Upper lobe of left lung (tissue), 6 donors: ENCODE measurements at places on chromosomes 2 and 18.

- no peak overlapping the region for H3K27ac ChIP-seq
- H3K36me3 ChIP-seq: no peaks in the 10 kb centered on the region
- H3K4me1 ChIP-seq: peaks cover 7% of the 10 kb centered on the region
- no peaks in the 10 kb centered on the region for H3K27me3 ChIP-seq
Observed at GRCh38 chr2:109508556-109508955, 105.2 kb downstream of the SEPTIN10 start.

- no peaks in the 10 kb centered on the region for H3K36me3 ChIP-seq
- H3K4me1 ChIP-seq: peaks cover 36% of the 10 kb centered on the region
- H3K27me3 ChIP-seq: no peaks in the 10 kb centered on the region
Observed at GRCh38 chr2:101724125-101724474, 26.6 kb downstream of the MAP4K4 start.

DNA sequence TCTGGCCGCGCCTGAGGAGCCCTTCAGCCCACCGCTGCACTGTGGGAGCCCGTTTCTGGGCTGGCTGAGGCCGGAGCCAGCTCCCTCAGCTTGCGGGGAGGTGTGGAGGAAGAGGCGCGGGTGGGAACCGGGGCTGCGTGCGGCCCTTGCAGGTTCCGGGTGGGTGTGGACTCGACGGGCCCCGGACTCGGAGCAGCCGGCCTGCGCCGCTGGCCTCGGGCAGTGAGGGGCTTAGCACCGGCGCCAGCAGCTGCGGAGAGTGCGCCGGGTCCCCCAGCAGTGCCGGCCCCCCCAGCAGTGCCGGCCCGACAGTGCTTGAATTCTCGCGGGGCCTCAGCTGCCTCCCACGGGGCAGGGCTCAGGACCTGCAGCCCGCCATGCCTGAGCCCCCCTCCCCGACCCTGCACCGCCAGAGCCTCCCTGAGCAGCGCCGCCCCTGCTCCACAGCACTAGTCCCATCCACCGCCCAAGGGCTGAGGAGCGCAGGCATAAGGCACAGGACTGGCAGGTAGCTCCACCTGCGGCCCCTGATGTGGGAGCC is 534.2 kb downstream of the ZNF804A start:
- no peak overlapping the region for H3K4me3 ChIP-seq
- no peak overlapping the region for H3K27ac ChIP-seq
- no peaks in the 10 kb centered on the region for H3K27me3 ChIP-seq
- no peaks in the 10 kb centered on the region for H3K4me1 ChIP-seq
- peak; percentile 75 for DNase-seq
- no peaks in the 10 kb centered on the region for H3K36me3 ChIP-seq

- H3K27ac ChIP-seq: no peak overlapping the region
- no peaks in the 10 kb centered on the region for H3K4me1 ChIP-seq
- no peak for DNase-seq
- no peaks in the 10 kb centered on the region for H3K27me3 ChIP-seq
Observed at GRCh38 chr2:182754231-182754630, 38.2 kb downstream of the DNAJC10 start.

DNA sequence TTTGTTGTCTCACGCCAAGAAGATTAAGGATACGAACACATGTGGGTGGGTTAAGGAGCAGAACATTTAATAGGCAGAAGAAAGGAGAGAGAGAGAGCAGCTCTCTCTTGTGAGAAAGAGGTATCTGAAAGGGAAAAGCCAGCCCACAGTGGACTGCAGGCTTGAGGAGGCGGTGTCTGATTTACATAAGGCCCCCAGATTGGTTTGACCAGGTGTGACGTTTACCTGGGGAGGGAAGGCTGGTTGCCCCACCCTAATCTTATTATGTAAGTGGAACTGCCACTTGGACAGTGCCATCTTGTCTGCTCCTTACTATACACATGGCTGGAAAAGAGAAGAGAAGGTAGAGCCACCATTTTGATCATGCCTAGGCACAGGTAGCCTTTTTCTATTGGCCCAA is 189.2 kb downstream of the NCK2 start:
- no peak overlapping the region for H3K27ac ChIP-seq
- H3K4me3 ChIP-seq: no peak overlapping the region
- no peaks in the 10 kb centered on the region for H3K36me3 ChIP-seq
- no peaks in the 10 kb centered on the region for H3K27me3 ChIP-seq
- DNase-seq: no peak

- H3K4me1 ChIP-seq: no peaks in the 10 kb centered on the region
- no peaks in the 10 kb centered on the region for H3K36me3 ChIP-seq
- H3K27me3 ChIP-seq: no peaks in the 10 kb centered on the region
- no peak for DNase-seq
Observed at GRCh38 chr2:17863539-17863938, 14.9 kb upstream of the KCNS3 start.

DNA sequence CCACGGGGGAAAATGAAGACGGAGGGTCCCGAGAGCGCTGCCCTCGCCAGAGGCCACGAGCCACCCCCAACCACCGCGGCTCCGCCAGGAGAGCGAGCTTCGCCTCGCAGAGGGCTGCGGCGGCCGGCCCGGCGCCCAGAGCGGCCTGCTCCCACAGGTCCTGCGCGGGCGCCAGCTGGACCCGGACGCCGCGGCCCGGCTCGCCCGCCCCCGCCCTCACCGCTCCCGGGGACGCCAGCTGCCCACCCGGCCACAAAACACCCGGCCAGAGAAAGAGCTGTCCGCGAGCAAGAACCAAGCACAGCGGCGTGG is 709 bp downstream of the PTPN2 start:
- H3K36me3 ChIP-seq: no peaks in the 10 kb centered on the region
- H3K4me1 ChIP-seq: peaks cover 45% of the 10 kb centered on the region
- no peak for DNase-seq
- H3K27me3 ChIP-seq: no peaks in the 10 kb centered on the region
- H3K27ac ChIP-seq: peak overlapping the region; percentile 98

GRCh38 chr2:150729495-150729955 is 242.1 kb upstream of the RND3 start:
- no peak for DNase-seq
- no peaks in the 10 kb centered on the region for H3K27me3 ChIP-seq
- H3K36me3 ChIP-seq: no peaks in the 10 kb centered on the region
- H3K4me1 ChIP-seq: no peaks in the 10 kb centered on the region
- no peak overlapping the region for H3K27ac ChIP-seq

GRCh38 chr2:231059756-231060155 is 3.1 kb downstream of the PSMD1 start:
- H3K27me3 ChIP-seq: no peaks in the 10 kb centered on the region
- peaks cover 28% of the 10 kb centered on the region for H3K4me1 ChIP-seq
- no peak overlapping the region for H3K27ac ChIP-seq
- H3K4me3 ChIP-seq: no peak overlapping the region
- peaks cover 12% of the 10 kb centered on the region for H3K36me3 ChIP-seq
- no peak for DNase-seq

- H3K27me3 ChIP-seq: no peaks in the 10 kb centered on the region
- no peaks in the 10 kb centered on the region for H3K36me3 ChIP-seq
- DNase-seq: no peak
- H3K4me3 ChIP-seq: no peak overlapping the region
- no peak overlapping the region for H3K27ac ChIP-seq
Observed at GRCh38 chr2:238415036-238415764, 11.5 kb upstream of the ASB1 start.

GRCh38 chr2:29130295-29130694 is 15.1 kb downstream of the CLIP4 start:
- peaks cover 5% of the 10 kb centered on the region for H3K36me3 ChIP-seq
- H3K27ac ChIP-seq: no peak overlapping the region
- no peak overlapping the region for H3K4me3 ChIP-seq
- DNase-seq: peak; percentile 58
- no peaks in the 10 kb centered on the region for H3K27me3 ChIP-seq

DNA sequence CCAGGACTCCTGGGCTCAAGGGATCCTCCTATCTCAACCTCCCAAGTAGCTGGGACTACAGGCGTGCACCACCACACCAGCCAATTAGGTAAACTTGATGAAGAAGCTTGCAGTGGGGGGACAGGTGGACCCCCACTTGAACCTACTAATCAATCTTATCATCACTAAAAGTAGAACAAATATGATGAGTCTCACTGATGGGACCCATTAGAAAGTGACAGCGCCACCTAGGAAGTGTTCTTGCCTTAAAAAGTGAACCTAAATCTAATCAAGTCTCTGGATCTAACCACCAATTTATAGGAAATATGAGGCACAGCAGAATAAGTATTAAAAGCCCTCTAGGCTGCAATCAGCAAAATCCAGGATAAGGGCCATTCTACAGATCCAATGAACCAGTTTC is 79.2 kb downstream of the BIN1 start:
- H3K36me3 ChIP-seq: no peaks in the 10 kb centered on the region
- no peak overlapping the region for H3K4me3 ChIP-seq
- no peaks in the 10 kb centered on the region for H3K27me3 ChIP-seq
- DNase-seq: no peak
- peaks cover 13% of the 10 kb centered on the region for H3K4me1 ChIP-seq
- H3K27ac ChIP-seq: no peak overlapping the region

DNA sequence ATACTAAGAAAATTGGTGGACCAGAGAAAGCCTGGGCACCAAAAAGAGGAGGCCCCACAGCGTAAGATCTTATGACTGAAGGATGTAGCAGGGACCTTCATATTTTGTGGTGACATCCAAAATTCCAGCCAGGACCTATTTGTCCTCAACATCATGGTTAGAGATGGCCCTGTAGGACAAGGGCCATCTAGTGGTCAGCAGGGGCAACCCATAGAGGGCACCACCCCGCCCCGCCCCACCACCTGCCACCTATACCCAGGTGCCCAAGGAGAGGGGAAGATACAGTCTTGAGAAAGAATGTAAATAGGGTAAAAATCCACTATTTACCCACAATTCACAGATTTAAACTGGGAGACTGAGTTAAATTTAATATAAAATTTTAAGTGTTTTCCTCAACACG is 59.6 kb upstream of the TMEM163 start:
- H3K4me3 ChIP-seq: no peak overlapping the region
- no peaks in the 10 kb centered on the region for H3K36me3 ChIP-seq
- DNase-seq: peak; percentile 59
- H3K27me3 ChIP-seq: no peaks in the 10 kb centered on the region
- no peaks in the 10 kb centered on the region for H3K4me1 ChIP-seq
- H3K27ac ChIP-seq: no peak overlapping the region

DNA sequence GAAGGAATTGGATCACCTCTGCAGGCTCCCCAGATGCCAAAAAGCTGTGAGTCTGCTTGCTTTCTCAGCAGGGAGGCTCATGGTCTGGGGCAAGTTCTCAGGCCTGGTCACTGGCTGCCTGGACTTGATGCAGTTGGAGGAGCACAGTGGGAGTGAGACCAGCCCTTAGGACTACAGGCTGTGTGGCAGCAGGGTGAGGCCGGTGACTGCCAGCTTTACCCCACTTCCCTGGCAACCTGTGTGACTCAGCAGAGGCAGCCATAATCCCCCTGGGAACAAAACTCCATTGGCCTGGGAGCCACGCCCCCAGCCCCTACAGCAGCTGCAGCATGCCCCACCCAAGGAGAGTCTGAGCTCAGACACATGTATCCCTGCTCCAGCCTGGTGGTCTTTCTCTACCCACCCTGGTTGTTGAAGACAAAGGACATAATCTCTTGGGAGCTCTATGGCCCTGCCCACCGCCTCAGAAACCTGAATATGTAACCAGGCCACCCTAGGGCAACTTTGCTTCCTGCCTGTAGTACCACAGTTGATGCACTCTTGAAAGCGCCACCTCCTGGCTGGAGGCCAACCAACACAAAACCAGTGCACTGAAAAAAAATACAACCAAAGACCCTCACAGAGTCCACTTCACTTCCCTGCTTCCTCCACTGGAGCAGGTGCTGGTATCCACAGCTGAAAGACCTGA is 106.8 kb upstream of the SPATS2L start:
- no peak for DNase-seq
- H3K27ac ChIP-seq: no peak overlapping the region
- H3K36me3 ChIP-seq: no peaks in the 10 kb centered on the region
- H3K27me3 ChIP-seq: no peaks in the 10 kb centered on the region

GRCh38 chr2:105641389-105641811 is 103.3 kb upstream of the NCK2 start:
- H3K4me3 ChIP-seq: no peak overlapping the region
- no peaks in the 10 kb centered on the region for H3K27me3 ChIP-seq
- peak; percentile 46 for DNase-seq
- no peak overlapping the region for H3K27ac ChIP-seq
- H3K36me3 ChIP-seq: no peaks in the 10 kb centered on the region
- no peaks in the 10 kb centered on the region for H3K4me1 ChIP-seq
